A549 treated with RU486 at 1 μM for 4 hours (cell line): ENCODE measurements at places on chromosomes 13 and 19. TPM values are rescaled to one million over a fixed set of nuclear protein-coding genes. Genes with fewer than 3 reads are reported as not detected.

The IGFL2 gene
- 0.56 to 0.83 TPM (median 0.67 TPM) in 4 of 5 replicates, not detected in the other for total RNA-seq

The CEACAM16 gene
- 0.14 to 0.30 TPM (median 0.15 TPM) in 3 of 5 replicates, not detected in the others for total RNA-seq

The ZNF559 gene
- total RNA-seq, result 3.5 to 6.0 TPM (median 4.9 TPM) in 5 replicates

The NKPD1 gene
- total RNA-seq, result 0.08 to 0.13 TPM (median 0.08 TPM) in 5 replicates

The TGFB1 gene
- total RNA-seq, result 137 to 164 TPM (median 148 TPM) in 5 replicates
